Aorta (tissue), 5 donors: ENCODE measurements at places on chromosomes 1 and 21.
A peak's percentile ranks its signal among the peaks of the same experiment; 100 is the strongest.

GRCh38 chr1:112439592-112439991 is 43.6 kb downstream of the CTTNBP2NL start:
- H3K27me3 ChIP-seq: no peaks in the 10 kb centered on the region
- no peak overlapping the region for H3K4me3 ChIP-seq
- H3K4me1 ChIP-seq: no peaks in the 10 kb centered on the region
- H3K36me3 ChIP-seq: no peaks in the 10 kb centered on the region
- no peak for DNase-seq
- no peak overlapping the region for H3K27ac ChIP-seq

- H3K27me3 ChIP-seq: no peaks in the 10 kb centered on the region
- H3K4me1 ChIP-seq: no peaks in the 10 kb centered on the region
- H3K4me3 ChIP-seq: no peak overlapping the region
- H3K36me3 ChIP-seq: no peaks in the 10 kb centered on the region
Observed at GRCh38 chr1:174938281-174939007, 61.3 kb upstream of the CACYBP start.

GRCh38 chr1:9402256-9402616 is 109.5 kb downstream of the SPSB1 start:
- no peaks in the 10 kb centered on the region for H3K27me3 ChIP-seq
- no peak for DNase-seq
- no peaks in the 10 kb centered on the region for H3K36me3 ChIP-seq
- no peak overlapping the region for H3K4me3 ChIP-seq
- peak overlapping the region; percentile 92 for H3K27ac ChIP-seq

- H3K4me1 ChIP-seq: peaks cover 7% of the 10 kb centered on the region
- no peak for DNase-seq
- H3K27ac ChIP-seq: no peak overlapping the region
- H3K36me3 ChIP-seq: no peaks in the 10 kb centered on the region
- H3K27me3 ChIP-seq: no peaks in the 10 kb centered on the region
Observed at GRCh38 chr1:81412954-81413353, 387.8 kb upstream of the ADGRL2 start.

DNA sequence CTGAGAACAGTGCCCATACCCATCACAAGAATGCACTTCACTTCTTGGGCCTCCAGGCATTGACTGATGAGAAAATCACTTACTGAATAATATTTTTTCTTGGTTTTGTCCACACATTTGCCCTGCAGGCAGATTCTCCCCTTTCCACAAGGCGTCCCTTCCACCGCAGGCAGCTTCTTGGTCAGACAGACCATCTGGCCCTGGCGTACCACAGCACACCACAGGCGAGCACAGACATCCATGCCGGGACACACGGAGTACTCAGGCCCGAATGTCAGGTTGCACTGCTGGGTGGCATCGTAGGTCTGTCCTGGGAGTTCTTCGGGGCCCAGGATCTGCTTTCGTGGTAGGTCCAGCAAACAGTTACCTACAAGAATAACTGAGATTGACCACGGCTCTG is 32.5 kb downstream of the ADAMTS5 start:
- no peaks in the 10 kb centered on the region for H3K4me1 ChIP-seq
- no peaks in the 10 kb centered on the region for H3K36me3 ChIP-seq
- H3K27ac ChIP-seq: no peak overlapping the region
- no peak overlapping the region for H3K4me3 ChIP-seq

DNA sequence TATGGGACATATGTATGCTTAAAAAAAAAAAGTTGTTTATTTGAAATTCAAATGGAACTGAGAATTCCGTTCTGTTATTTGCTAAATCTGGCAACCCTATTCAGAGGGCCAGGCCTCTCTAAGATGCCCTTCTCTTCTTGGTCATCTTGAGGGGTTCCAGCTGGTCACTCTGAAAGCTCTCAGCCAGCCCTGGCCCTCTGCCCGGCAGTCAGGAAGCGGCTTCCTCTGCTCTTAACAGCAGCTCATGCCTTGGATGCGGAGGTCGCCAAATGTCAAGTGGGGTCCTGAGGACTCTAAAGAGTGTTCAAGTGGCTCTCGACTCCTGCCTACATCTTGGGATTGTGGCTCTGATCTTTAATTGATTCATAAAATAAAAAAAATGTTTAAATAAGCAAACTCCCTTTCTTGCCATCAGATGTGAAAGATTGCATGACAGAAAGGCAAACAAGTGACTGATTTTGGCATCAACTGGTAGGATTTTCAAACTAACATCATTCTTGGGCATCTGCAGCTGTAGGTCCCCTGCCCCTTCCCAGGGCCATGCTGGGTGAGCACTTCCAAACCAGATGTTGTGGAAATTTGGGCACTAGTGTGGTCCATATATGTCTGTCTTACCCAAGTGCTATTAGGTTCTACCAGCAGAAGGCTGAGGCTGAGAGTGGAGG is 130.8 kb downstream of the PRDM2 start:
- no peaks in the 10 kb centered on the region for H3K4me1 ChIP-seq
- H3K27me3 ChIP-seq: no peaks in the 10 kb centered on the region
- no peak overlapping the region for H3K4me3 ChIP-seq
- no peak for DNase-seq
- H3K27ac ChIP-seq: no peak overlapping the region

DNA sequence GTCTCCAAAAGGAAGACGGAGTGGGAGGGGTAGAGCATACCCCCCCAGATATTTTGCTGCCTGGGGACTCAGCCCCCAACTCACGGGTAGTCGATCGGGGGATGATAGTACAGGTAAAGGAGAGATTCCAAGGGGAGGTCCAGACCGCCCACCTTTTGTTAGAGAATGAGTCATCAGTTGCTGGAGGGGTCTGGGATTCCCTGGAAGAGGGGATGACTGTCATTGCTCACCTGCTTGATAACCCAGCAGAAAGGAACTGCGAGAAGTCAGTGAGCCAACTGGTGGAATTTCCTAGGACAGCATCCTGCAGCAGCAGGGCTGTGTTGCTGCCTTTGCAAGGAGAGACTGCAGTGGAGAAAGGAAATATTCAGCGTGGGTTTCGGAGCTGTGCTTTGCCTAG is 64.4 kb downstream of the MACF1 start:
- H3K4me3 ChIP-seq: no peak overlapping the region
- peaks cover 3% of the 10 kb centered on the region for H3K4me1 ChIP-seq
- H3K27ac ChIP-seq: no peak overlapping the region
- no peaks in the 10 kb centered on the region for H3K36me3 ChIP-seq
- DNase-seq: no peak
- H3K27me3 ChIP-seq: no peaks in the 10 kb centered on the region

DNA sequence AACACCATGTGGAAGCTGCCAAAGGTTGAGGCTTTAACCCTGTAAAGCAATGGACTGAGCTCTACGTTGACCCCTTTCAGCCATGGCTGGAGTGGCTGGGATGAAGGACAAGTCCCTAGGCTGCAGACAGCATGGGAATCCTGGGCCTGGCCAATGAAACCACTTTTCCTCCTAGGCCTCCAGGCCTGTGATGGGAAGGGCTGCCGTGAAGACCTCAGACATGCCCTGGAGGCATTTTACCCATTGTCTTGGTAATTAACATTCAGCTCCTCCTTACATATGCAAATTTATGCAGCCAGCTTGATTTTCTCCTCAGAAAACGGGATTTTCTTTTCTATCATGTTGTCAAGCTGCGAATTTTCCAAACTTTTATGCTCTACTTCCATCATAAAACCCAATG is 214.5 kb downstream of the RGS7 start:
- H3K27ac ChIP-seq: no peak overlapping the region
- H3K4me3 ChIP-seq: no peak overlapping the region

- H3K4me3 ChIP-seq: no peak overlapping the region
- H3K27me3 ChIP-seq: peaks cover 3% of the 10 kb centered on the region
- no peaks in the 10 kb centered on the region for H3K36me3 ChIP-seq
- H3K27ac ChIP-seq: no peak overlapping the region
- no peak for DNase-seq
Observed at GRCh38 chr1:182059936-182060335, 1.6 kb downstream of the ZNF648 start.

GRCh38 chr1:42551180-42551579 is 88.1 kb downstream of the CCDC30 start:
- H3K4me3 ChIP-seq: no peak overlapping the region
- H3K4me1 ChIP-seq: peaks cover 1% of the 10 kb centered on the region
- no peaks in the 10 kb centered on the region for H3K27me3 ChIP-seq
- no peaks in the 10 kb centered on the region for H3K36me3 ChIP-seq
- no peak for DNase-seq

- no peaks in the 10 kb centered on the region for H3K4me1 ChIP-seq
- no peaks in the 10 kb centered on the region for H3K36me3 ChIP-seq
- H3K27me3 ChIP-seq: no peaks in the 10 kb centered on the region
- no peak overlapping the region for H3K27ac ChIP-seq
- DNase-seq: no peak
- H3K4me3 ChIP-seq: no peak overlapping the region
Observed at GRCh38 chr1:13798120-13798519, 98.1 kb downstream of the PRDM2 start.

- H3K27me3 ChIP-seq: no peaks in the 10 kb centered on the region
- H3K4me1 ChIP-seq: no peaks in the 10 kb centered on the region
- H3K27ac ChIP-seq: no peak overlapping the region
- DNase-seq: no peak
- no peak overlapping the region for H3K4me3 ChIP-seq
Observed at GRCh38 chr1:53725238-53725689, 13.7 kb downstream of the GLIS1 start.

DNA sequence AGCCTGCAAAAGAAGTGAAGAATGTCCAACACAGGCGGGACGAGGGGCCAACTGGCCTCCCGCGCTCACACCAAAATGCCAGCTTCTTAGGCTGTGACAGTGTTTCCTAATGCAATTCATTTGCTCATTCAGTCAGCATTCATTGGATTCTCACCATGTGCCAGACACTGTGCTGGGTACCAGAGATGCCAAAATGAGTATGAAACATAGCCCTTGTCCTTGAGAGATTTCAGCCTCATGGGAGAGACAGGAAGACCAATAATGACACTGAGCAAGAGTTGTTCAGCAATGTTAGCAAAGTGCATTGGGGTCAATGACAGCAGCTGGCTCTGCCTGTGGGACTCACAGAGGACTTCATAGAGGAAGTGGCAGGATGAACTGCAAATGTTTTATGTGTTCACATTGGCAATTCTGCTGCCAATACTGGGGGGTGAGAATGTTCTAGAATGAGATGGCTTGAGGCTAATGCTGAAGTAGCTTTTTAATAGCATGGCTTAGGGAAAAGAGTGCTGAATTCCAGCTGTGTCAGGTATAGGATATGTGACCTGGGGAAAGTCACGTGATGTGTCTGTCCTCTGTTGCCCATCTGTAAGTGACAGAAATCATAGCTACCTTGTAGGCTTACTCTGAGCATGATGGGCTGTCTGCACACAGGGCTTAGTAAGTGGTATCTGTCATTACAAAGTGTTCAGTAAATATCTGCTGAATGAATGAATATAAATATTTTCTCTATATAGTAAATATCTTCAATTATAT is 58.3 kb upstream of the KIF26B start:
- H3K4me3 ChIP-seq: no peak overlapping the region
- H3K4me1 ChIP-seq: no peaks in the 10 kb centered on the region
- H3K27ac ChIP-seq: no peak overlapping the region

- H3K36me3 ChIP-seq: no peaks in the 10 kb centered on the region
- H3K4me1 ChIP-seq: no peaks in the 10 kb centered on the region
Observed at GRCh38 chr1:190274721-190275120, 202.9 kb downstream of the BRINP3 start.

DNA sequence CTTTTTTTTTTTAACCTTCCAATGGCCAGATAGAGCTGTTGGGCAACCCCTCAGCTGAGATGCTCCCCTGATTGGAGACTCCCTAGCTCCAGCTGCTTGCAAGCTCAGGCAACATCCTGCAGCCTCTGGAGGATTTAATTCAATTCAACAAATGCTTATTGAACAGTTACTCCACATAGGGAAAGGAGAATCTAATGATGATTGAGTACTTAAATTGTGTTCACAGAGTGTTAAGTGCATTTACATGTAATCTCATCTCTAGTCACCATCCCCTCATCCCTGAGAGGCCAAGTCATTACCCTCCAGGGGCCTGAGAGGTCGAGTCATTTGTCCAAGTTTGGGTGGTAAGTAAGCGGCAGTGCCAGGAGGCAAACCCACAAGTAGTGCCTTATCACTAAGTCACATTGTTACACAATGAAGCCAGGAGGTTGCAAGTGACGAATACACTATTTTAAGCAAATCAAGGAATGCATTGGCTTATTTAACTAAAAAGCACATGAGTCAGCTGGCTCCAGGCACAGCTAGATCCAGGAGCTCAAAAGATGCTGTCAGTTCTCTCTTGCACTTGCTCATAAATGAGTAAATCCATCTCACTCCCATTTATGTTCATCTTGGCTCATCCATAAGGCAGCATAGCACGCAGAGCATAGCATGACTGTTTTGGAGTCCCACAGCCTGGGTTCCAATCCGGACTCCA is 64.3 kb downstream of the OPTC start:
- no peaks in the 10 kb centered on the region for H3K27me3 ChIP-seq
- no peaks in the 10 kb centered on the region for H3K36me3 ChIP-seq
- DNase-seq: peak; percentile 89
- H3K4me3 ChIP-seq: no peak overlapping the region
- H3K4me1 ChIP-seq: peaks cover 4% of the 10 kb centered on the region

GRCh38 chr21:40615505-40616376 is 231.2 kb downstream of the DSCAM start:
- no peak for DNase-seq
- H3K27ac ChIP-seq: no peak overlapping the region
- H3K4me1 ChIP-seq: no peaks in the 10 kb centered on the region
- no peaks in the 10 kb centered on the region for H3K36me3 ChIP-seq

DNA sequence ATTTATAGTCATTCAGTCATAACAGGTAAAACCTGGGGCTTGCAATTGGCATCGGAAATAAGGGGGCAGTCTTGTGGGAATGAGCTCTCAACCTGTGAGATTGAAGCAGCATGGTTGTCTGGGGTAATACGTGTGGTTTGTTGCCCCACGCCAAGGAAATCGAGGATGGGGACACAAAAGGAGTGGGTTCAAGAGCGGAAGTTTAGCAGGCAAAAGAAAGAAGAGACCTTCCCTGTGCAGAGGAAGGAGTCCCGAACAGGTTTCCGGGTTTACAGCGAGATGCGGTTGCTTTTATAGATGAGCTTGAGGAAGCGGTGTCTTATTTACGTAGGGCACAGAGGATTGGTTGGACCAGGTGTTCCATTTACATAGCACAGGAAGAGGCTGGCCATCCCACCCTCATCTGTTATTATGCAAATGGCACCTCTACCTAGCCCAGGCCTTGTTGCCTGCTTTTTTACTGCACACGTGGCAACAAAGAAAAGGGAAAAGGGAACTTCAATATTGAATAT is 37.3 kb downstream of the IFNAR1 start:
- no peak overlapping the region for H3K27ac ChIP-seq
- no peak for DNase-seq
- no peak overlapping the region for H3K4me3 ChIP-seq
- H3K36me3 ChIP-seq: peaks cover 1% of the 10 kb centered on the region

DNA sequence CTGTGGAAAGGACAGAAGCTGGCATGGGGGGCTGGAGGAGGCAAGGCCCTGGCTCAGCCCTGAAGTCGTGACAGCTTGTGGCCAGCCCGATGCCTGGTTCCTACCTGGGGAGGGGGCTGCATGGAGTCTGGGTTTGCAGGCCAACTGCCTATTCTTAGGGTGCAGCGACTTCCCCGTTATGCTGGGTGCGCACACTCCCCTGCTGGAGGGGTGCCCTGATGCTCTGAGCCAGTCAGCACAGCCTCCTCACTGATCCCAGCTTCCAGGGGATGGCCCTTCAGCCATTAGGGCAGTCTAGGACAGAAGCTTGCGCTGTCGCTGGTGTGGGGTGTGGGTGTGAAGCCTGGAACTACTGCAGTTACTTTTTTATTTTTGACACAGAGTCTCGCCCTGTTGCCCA is 30.0 kb upstream of the SLC19A1 start:
- no peaks in the 10 kb centered on the region for H3K4me1 ChIP-seq
- no peak for DNase-seq
- H3K36me3 ChIP-seq: no peaks in the 10 kb centered on the region
- H3K27ac ChIP-seq: no peak overlapping the region
- no peaks in the 10 kb centered on the region for H3K27me3 ChIP-seq
- H3K4me3 ChIP-seq: no peak overlapping the region
